Fibroblast of skin of scalp (primary cell): ENCODE measurements at places on chromosomes 2 and 18.

GRCh38 chr18:50797142-50797541, 22.7 kb downstream of the MRO start:
- DNase-seq = no peak

- DNase-seq = no peak
These were observed 112.1 kb upstream of the PIK3C3 start for GRCh38 chr18:41842886-41843285.

DNA sequence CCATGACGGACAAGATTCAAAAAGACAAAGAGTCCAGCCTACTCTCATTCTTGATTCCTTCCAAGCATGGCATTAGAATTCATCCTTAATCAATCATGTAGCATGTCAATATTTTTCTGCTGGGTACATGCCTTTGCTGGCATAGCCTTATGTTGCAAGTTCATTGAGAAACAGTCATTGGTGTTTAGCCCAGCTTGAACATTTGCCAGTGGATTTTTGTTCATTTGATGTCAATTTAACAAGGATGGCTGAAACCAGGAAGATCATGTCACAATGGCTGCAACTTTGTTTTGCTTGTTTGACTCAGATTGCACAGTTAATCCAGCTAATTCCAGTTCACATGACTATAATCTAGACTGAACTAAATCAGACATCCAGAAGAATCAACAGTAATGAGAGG, 1132.2 kb downstream of the LRP1B start:
- DNase-seq = peak; percentile 50

DNA sequence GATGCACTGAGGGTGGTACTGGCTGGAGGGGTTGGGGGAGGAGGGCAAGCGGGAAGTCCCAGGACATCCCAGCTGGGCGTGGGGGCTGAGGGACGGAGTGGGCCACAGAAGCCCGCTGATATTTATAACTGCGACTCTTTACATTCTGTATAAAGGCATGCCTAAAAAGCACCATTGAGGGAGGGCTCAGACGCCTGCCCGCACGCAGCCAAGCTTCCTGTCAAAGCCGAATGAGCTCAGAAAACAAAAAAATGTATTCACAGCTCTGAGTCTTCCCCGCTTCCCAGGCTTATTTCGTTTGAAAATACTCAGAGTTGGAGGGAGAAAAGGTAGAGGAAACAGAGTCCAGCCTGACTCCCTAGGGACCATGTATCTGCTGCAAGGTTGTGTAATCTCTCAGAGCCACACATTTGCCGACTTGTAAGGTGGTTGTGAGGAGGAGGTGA, 170.1 kb upstream of the HAAO start:
- DNase-seq = peak; percentile 65

DNA sequence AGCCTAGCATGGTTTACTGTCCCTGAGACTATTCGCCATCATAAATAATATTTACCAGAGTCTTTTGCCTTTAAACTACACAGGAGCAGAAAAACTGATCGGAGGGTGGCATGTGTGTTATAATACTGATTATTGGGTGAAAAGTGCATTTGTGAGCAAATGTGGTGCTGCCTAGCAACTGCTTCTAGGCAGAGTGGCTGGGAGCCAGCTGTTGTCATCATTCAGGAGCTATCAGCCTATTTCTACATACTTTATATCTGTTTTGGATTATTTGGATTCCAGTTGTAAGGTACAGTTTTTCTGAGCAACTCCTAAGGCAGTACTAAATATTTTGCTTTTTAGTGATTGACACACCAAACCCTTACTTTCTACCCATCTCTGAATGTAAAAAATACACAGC, 75.0 kb upstream of the MSTN start:
- DNase-seq = peak; percentile 6

DNA sequence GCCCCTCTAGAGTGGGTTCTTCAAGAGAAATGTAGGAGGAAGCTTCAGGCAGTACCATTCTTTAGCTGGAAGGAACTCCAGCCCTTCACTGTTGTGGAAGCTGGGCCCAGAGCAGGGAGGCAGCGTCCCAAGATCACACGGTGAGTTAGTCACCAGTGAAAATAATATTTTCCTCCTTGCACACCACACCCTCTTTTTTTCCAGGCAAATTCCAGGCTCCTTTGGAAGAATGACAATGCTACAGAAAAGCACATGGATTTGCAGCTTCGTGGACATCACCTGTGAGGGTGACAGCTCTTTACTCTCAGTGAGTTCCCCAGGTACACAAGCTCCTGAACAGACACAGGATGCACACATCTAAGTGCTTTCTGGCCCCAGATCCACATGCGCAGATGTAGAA, 157.1 kb downstream of the COL6A3 start:
- peak; percentile 79 for DNase-seq
